ENCODE measurements at places on chromosomes 5 and 9.

DNA sequence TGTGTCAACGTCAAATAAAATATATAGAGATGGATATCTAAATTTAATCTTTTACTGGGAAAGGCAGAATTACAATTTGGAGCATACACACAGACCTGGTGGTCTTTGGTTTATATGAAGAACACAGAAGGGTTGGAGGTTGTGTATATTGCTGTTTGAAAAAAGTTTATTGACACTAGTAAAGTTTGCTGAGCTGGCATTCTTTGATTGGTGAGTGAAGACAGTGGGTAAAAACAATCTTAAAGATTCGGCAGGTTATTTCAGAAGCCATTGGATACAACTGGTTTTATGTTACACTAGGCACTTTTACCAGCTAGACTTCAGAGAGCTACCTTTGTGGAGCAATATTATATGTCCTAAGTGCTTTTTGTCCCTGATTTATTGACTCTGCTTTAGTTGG is 27.2 kb downstream of the IZUMO3 start:
- no peak for DNase-seq

DNA sequence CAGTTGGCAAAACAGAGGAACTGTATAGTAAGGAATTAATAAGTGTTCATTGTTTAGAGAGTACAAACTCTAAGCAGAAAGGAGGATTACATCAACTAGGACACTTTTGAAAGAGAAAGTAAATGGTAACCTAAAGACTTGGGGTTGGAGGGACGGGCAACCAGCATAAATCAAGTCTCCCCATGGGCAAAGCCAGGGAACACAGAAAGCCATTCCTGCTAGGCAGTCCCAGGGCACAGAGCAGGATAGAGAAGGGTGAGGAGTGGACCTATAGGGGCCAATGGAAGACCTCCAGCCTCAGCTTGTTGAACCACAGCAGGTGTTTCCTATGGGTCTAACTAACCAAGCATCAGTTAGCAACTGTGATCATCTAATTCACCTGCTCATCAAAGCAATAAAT is 9.2 kb upstream of the ERAP1 start:
- no peak for DNase-seq

GRCh38 chr5:3195994-3196393 is 399.6 kb upstream of the IRX1 start:
- no peak for DNase-seq

DNA sequence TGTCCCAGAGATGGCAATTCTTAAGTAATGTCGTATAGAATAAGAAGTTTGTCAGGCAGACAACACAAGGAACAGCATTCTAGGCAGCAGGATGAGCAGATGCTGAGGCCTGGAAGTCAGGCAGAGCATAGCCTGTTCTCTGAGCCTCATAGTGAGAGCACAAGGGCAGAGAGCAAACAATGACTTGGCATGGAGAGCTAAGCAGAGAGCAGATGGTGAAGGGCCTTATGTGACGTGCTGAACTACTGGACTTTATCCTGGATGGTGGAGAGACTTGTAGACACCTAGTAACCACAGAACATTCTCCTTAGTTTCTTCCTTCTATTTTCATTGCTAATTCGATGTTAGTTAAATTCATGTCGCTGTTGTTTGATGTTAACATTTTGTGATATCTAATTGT is 60.1 kb downstream of the KCTD16 start:
- DNase-seq: no peak

DNA sequence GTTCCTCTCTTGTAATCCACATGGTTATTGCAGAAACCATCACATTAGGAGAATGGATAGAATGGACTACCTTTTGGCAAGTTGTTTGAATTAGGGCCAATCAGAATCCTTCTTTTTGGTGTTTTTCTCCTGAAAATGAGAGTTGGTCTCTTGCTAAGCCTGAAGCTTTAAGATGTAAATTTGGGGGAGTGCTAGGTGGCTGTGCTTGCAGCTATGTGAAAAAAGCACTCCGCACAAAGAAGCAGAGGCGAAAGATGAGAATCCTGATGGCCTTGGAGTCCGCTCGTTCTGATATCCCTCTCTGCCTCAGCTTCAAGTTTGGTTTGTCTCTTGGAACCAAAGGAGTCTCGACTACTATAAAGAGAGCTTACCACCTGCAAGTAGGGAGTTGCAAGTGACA is 63.6 kb downstream of the INIP start:
- DNase-seq: no peak

- DNase-seq: no peak
Measured at GRCh38 chr9:136765041-136765440, 723 bp upstream of the LCN15 start.

DNA sequence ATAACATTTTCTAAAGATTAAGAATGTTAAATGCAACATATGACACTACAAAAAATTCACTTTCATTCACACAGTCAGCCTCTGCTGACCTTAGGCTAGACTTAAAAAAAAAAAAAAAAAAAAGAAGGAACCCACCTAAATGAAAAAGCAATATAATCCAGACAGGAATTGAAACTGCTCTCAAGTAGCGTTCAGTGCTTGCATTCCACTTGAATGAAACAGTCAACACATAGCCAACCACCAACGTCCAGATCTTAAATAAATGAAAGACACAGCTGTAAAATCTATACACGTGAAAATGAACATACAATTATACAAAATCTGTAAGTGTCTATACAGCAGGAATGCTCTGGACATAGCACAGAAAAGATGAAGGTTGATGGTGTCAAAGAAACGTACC is 11.4 kb downstream of the TMEM245 start:
- DNase-seq: no peak

DNA sequence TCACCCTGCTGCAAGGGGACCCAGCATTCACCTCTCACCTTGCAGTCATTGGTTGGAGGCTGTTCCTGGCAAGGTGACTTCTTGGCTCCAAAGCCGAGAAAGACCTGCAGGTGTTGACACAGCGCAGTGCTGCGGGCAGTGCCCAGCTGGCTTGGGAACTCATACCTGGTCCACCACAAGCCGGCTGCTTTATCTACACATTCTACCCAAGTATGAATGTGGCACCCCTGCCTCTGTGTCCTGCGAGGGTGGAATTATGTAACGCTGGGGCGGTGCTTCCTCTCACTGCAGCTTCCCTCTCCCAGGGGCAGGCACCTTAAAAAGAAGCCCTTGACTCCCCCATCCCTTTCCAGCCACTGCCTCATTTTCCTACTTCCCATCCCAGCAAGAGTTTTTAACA is 2.5 kb upstream of the ZMYND19 start:
- DNase-seq: no peak

GRCh38 chr9:33044162-33044673 is 19.1 kb downstream of the DNAJA1 start:
- DNase-seq: peak; percentile 90

GRCh38 chr9:133263557-133263956 is 11.4 kb downstream of the ABO start:
- no peak for DNase-seq

DNA sequence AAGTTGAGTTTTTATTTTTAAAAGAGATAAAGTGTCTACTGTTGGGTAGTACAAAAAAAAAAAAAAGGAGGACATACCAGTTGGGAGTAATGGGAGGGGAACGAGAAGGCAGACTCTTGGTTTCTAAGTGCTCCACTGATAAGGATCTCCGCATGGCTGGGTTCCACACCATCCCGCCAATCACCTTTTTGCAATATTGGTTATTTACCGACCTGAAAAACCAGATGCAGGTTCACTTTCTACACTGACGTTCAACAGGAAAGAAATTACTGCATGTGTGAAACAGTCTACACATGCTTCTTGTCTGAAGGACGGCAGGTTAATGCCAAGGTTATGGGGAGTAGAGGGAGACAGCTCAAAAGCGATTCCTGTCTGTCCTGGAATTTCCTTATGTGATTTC is 75.5 kb downstream of the PTPN3 start:
- DNase-seq: no peak

DNA sequence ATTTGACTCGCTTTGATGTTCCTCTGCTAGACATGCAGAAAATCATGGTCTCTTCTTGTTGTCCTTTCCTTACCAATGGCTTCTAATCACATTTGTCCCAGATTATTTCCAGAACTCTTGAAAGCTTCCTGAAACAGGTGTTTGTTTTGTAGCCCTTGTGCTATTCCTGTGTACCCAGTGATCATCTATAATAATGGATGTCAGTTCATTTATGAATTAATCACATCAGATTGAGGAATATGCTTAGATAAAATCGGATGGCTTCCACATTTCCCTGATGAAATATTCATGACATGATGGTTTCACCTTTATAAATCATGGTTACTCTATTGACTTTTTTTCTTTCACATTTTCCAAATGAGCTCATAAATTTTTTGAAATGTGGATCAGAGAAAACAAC is 359.0 kb upstream of the DMAC1 start:
- no peak for DNase-seq

GRCh38 chr9:108783731-108784495 is 71.9 kb downstream of the ACTL7B start:
- no peak for DNase-seq

DNA sequence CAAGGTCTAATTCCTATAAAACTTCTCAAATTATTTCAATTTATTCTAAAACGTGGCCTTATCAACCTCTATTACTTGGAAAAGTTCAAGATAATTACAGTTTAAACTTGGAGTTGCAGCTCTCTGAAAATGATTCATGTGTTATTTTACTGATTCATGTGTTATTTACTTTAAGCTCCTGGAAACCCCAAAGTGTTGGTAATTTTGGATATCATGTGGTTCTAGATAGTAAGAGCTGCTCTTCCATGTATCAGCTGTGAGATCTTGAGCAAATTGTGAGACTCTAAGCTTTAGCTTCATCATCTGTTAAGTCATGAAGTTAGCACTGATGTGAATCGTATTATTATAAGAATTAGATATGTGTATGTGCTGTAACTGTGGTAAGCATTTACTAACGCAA is 749.2 kb downstream of the TLE4 start:
- no peak for DNase-seq

GRCh38 chr5:32030222-32030621 is 143.9 kb downstream of the GOLPH3 start:
- no peak for DNase-seq

DNA sequence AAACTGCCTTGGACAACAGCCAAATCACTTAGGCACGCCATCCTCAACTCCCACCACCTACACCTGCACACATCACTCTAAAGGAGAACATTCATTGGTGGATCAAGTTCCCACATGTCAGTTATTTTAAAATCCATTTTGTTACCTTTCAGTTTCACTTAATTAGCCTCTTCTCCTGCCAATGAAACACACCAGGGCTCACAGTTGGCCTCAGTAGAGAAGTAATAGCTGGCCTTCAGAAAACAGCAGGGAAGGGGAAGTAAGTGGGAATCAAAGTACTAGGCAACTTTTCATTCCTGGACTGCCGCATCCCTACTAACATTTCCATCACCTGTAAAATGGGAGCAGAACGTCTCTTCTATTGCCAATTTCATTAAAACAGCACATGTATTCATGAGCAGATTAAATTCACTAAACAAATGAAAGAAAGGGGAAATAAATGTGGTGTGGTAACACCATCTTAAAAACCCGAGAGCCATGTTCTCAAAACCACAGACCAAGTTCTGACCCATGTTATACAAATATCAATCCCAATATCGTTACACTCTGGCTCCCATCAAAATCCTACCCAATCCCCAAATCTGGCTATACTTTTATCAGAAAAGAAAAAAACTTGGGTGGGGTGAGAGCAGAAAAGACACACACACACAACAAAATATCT is 1.7 kb downstream of the SIL1 start:
- DNase-seq: no peak

- no peak for DNase-seq
Measured at GRCh38 chr9:86282979-86283535, 719 bp upstream of the ISCA1 start.

DNA sequence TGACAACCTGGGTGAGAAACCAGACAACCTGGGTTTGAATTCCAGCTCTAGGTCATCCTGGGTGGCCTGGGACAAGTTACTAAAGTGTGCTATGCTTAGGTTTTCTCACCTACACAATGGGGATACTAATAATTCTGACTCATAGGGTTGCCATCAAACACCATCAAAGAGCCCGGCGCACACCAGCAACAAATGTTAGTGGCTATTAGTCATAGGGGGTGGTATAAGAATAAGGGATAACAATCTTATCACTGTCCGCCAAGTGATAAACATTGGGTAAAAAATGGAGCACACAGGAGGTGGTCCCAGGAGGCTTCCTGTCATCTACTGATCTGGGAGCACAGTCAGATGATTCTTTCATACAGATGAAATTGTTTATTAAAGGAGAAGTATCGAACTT is 61.4 kb upstream of the AFAP1L1 start:
- DNase-seq: no peak

DNA sequence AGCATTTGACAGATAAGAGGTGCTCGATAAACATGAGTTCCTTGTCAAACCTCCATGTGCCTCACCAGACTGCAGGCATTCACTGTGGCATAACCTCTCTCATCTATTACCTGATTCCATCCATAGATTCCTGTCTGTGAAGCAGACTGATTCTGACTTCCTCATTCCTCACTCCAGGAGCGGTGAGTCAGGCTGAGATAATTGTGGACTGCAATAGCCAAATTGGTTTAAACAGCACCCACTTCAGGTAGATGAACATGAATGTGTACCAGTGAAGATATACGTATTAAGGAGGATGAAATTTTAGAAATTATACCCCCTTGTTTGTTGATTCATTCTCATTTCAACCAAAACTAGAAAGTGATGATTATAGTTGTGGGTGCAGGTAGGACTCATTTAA is 391.2 kb downstream of the HINT1 start:
- no peak for DNase-seq

DNA sequence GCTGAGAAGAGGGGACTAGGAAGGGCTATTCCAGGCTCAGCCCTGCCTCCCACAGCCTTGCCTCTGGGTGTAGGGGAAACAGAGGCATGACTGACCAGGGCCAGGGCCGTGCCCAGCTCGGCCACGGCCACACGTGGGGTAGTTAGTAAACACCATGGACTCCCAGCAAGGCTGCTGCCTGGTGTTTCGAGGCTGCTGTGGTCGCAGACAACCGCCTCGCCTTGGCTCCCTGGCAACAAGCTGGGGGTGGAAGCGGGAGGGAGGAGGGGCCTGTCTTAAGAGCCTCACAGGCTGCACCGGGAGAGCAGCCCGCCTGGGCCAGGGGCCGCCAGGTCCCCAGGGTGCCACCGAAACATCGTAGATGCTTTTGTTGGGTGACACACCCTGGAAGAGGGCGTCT is 90.2 kb upstream of the CACNA1B start:
- DNase-seq: no peak

DNA sequence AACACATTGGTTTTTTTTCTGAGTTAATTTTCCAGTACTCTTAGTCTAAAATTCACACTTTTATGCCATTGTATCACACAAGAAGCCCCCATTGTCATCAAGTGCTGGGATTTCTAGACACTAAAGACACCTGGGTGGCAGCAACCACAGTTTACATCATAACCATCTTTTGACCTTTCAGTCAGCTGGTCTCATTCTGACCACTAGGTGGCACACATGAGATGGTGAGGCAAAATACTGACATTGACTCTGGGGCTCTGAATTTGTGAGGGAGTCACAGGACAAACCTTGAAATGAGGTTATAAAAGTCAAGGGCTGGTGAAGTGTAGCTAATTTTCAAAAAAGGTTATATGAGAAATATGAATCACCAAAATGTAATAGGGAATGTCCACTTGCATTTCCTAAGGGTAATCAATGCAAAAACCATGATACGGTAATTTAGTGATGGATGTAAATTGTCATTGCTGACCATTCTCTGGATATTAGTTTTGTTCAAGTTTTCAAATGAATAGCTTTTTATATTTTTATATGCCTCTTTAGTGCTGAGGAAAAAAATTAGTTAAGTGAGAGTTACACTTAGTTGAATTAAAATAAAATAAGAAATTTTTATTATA is 229.4 kb downstream of the DMAC1 start:
- DNase-seq: peak; percentile 59

- DNase-seq: no peak
Measured at GRCh38 chr5:56706504-56706903, 108.8 kb upstream of the MAP3K1 start.

Data from sciatic nerve (tissue), 2 donors.